CD8-positive, alpha-beta T cell (primary cell): ENCODE measurements at places on chromosomes 2 and 18.

DNA sequence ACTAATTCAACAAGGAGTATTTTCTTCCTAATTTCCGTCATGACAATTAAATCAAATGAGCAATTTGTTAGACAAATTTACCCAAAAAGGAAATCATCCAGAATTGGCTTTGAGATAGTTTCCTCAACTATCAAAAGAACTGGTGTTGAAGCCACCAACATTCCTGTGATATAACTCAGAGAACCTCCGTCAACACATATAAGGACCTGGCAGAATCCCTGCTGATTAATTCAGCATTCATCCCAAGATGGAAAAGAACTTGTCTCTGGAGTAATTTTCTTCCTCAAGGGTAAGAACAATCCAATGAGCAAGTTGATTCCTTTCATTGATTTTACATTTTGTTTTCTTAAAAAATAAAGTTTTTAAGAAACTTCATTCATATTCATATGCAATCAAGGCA is 62.0 kb downstream of the MBD2 start:
- DNase-seq, result no peak

DNA sequence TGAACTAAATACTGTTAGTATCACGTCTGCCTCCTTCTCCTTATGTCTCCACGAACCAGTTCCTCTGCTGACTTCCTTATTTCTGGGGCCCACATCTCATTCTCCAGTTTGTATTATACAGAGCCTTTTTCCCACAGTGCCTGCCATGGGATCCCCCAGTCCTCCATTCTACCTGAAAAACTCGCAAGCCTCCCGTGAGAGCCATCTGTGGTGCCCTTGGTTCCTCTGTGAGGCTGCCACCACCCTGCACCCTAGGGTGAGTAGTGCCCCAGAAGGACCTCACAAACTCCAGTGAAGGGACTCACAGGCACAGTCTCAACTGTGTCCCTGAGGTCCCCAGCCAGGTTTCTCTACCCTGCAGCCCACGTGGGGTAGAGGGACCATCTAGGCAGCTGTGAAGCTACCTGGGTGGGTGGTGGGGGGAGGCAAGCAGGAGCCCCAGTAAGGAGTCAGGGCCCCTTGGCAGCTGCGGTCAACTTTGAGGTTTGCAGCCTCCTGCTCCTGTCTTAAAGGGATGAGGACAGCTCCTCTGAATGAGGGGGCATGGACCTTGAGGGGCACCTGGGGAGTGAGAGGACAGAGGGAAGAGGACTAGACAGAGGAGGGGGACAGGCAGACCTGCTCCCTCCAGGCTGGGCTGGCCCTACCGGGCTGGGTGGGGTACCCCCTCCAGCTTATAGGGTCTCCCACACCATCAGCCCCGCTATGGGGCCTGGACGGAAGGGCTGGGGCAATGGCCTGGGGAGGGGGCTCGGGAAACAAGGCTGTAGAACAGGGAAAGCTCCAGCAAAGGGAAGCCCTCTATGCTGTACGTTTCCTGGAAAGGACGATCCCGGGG is 1.0 kb downstream of the PSTPIP2 start:
- DNase-seq, result peak; percentile 6

DNA sequence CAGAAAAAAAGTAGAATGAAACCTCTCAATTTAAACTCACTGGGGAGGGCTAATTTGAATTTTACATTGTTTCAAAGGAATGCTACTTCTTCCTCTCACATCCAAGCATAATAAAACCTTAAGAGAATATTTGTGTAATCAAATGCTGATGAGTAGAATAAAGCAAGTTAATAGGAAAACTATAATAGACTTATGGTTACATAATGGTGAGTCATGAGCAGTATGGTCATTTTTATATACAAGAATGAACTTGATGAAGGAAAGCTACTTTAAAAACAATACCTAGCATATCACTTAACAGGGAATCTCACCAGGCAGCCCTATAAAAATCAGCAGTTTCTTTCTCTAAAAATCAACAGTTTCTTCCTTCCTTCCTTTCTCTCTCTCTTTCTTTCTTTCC is 80.3 kb downstream of the VSNL1 start:
- DNase-seq, result no peak

DNA sequence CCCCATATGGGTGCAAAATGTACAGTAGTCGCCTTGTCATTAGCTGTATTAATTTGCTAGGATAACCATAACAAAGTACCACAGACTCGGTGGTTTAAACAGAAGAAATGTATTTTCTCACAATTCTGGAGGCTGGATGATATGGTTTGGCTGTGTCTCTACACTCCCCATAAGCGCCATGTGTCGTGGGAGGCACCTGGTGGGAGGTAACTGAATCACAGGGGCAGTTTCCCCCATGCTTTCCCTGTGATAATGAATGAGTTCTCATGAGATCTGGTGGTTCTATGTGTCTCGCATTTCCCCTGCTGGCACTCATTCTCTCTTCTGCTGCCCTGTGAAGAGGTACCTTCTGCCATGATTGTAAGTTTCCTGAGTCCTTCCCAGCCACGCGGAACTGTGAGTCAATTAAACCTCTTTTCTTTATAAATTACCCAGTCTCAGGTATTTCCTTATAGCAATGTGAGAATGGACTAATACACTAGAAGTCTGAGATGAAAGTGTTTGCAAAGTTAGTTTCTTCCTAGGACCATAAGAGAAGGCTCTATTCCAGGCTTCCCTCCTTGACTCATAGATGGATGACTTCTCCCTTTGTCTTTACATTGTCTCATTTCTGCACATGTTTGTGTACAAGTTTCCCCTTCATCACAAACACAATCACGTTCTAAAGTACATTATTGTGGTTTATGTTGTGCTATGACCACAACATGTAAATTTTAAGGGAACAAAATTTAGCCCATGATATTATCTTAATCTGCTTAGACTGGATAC is 1442.6 kb downstream of the SUCLG1 start:
- no peak for DNase-seq

DNA sequence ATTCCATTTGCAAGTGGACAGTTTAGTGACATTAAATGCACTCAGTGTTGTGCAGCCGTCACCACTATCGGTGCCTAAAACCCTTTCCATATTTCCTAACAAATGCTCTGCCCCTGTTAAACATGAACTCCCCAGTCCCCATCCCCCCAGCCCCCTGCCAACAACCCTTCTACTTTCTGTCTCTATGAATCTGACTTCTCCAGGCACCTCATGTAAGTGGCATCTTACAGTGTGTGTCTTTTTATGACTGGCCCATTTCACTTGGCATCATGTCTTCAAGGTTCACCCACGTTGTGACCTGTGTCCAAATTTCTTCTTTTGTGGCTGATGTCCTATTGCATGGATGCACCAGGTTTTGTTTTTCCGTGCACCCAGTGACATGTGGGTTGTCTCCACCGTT is 140.9 kb upstream of the GPC1 start:
- no peak for DNase-seq

DNA sequence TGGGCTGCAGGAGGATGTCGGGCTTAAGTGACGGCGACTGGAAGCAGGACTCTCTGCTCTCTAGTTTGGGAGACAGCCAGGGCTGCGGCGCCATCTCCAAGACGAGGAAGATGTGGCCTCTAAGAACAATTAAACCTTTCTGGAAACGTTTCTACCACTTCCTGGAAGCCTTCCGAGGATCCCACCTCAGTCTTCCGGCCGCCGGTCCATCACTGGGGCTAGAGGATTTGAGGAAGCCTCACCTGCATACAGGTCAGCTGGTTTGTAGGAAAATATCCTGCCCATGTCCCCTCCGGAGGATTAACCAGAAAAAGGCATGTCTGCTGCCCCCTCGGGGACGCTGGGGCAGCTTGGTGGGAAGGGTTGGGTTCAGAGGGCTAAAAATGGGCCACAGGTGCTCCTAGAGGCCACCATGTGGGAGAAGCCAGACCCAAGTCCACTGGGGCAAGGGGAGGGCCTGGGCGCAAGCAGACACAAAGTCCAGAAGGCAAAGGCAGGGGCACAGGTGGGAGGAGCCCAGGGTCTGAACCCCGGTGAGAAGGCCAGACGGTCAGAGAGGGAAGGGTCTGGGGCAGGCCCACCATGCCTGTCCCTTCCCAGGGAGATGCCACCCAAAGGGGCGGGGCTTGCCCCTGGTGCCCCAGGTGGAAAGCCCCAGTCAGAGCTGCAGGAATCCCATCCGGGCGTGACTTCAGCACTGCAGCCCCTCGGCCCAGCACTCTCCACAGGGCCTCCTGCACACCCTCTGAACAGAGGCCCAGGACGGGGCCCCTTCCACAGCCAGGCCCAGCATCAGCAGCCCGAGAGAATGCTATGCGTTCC is 82.2 kb upstream of the ID2 start:
- DNase-seq, result no peak

GRCh38 chr2:37375741-37376288 is 31.4 kb downstream of the QPCT start:
- no peak for DNase-seq

GRCh38 chr2:128487650-128488387 is 169.2 kb upstream of the HS6ST1 start:
- no peak for DNase-seq

- peak; percentile 35 for DNase-seq
These were observed 23.0 kb upstream of the ACKR3 start for GRCh38 chr2:236546561-236547002.

DNA sequence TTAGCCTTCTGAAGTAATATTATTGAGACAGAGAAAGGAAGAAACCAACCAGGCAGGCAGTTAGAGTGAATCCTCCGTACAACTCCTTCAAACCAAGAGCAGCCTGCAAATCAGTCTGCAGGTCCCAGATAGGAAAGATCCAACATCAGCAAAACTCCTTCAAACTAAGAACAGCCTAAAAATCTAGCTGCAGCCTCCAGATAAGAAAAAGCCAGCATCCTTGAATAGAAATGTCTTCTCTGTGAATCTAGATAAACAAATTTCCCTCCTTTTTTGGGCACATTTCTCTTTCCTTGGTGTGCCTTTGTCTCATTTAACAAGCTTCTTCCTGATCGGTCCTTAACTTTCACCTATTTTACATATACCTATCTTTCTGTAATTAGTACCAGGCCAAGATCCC is 1004.6 kb upstream of the TMEFF2 start:
- no peak for DNase-seq

DNA sequence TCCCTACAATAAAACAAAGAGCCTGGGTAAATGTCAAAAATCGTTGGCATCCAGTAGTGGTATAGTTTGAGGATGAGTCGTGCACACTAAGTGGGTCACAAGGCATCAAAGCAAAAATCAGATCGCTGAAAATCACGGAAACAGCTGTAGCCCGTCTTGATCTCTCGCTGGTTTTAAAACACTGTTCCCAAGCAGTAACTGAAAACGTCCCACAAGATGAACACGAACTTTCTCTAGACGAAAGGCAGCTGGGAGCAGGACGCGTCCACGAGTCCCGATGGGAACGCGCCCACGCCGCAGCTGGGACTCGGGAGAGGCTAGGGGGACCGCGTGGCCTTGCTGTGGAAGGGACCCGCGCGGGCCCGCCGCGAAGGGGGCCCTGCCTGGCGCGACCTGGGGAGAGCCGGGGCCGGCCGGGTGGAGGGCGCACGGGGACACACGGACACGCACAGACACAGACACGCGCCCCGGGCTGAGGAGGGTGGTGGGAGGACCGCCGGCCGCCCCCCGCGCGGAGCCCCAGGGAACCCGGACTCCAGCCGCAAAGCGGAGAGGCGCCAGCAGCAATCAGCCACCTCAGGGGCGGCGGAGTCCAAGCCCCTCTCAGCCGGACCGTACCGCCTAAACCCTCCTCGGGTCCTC is 651 bp downstream of the STK17B start:
- no peak for DNase-seq

GRCh38 chr2:162457490-162457889 is 113.6 kb downstream of the GCA start:
- DNase-seq, result no peak

GRCh38 chr18:2974731-2975130 is 38.2 kb downstream of the LPIN2 start:
- no peak for DNase-seq

DNA sequence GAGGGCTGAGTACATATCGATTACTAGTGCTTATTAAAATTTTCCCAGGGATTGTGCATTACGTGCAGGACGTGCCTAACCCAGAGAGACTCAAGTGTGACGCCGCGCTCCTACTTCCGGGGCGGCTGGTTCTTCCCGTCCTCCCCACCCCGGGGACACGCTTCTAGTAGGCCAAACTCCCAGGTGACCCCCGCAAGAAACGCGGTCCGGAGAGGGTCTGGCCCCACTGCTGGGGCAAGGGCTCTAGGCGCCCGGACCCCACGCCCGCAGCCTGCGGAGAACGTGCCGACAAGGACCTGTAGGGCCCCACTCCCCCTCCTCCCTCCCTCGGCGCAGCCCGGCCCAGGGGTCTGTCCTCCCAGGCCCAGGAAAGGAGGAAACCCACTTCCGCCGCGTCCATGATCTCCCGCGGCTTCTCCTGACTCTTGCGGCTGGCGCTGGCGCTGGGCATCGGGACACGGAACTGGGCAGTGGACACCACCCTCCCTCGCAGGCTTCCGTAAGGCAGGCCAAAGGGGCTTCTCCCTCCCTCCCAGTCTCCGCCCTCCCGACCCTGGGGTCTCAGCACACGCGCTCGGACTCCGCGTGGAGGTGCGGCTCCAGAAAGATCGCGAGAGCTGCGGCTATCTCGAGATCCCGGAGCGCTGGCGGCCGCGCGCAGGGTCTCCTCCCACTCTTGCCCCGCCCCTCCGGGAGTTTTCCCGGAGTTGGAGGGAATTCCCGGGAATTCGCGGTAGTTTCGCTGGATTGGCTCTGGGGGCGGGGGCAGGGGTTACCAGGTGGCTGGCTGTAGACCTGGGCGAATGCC is at the start of gene DARS1:
Gene DARS1 (minus strand): TSS at position 609 of the 808 bp plus-strand sequence. CDS start 158 bp downstream, at position 451.
- peak; percentile 87 for DNase-seq

DNA sequence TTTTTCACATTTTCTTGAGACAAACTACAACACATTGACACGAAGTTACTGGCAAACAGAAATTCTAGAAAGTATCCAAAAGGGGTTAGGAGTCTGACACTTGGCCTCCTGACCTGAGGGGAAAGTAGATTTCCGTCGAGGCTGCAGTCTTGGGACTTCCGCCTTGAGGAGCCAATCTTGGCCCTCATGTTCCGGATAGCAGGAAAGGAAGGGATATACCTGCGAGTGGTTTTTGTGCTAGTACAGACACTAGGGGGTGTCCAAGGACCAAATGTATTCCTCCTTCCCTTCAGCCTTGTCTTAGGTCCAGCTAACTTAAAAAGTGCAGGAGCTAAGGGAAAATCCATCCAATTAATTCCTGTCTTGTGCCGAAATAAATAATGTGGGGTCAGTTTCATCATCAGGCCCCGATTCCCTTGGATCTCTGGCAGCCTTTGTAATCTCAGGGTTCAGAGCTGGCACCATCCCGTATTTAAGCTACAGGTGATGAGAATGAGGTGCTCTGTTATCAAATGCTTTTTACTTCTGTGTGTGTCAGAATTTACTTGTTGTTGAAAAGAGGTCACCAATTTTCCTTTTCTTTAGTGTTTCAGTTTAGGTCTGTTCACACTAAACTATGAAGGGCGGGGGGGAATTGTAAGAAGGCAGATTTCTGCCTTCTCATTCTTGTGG is 330.2 kb upstream of the FANCL start:
- no peak for DNase-seq

- DNase-seq, result no peak
These were observed 17.1 kb upstream of the ATOH8 start for GRCh38 chr2:85736456-85737355.
